Right lung (tissue), 10 donors: ENCODE measurements at places on chromosomes 1 and 21. TPM values are rescaled to one million over a fixed set of nuclear protein-coding genes. Genes with fewer than 3 reads are reported as not detected.

DNA sequence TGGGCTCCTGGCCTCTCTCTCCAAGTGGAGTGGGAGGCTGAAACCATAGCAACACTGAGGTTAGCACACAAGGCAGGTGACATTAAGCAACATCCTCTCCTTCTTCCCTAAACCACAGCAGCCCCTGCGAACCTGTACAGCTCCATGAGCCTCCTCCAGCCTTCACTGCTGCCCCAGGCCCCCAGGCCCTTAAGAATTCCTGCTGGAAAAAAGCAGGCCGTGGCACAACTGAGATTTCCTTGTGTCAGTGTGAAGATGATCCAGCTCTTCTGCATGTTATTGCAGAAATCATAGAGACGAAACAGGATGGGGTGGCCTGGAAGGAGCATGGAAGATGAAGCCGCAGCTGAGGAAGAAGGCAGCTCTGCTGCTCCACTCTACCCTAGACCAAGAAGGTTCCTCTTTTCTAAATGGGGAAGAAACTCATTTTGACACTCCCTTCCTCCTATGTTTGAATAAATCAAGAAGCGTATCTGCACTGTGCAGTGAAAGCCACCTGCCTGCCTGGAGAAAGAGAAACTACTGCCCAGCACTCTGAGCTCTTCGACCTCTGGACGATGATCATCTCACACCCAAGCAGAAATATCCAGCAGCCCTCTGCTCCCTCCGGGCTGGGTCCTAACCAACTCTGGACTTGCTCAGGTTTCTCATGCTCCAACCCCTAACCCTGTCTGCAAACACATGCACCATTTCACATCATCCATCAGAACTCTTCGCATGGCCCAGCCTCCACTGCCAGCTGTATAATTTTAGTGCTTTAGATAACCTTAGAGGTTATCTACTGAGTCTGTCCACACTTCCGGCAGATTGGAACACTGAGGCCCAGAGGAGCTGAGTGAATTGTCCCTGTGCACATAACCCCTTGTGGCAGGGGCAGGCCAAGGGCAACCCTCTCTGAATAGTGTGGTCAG, 20.7 kb downstream of the SH3BP5L start:
- no peak for DNase-seq

DNA sequence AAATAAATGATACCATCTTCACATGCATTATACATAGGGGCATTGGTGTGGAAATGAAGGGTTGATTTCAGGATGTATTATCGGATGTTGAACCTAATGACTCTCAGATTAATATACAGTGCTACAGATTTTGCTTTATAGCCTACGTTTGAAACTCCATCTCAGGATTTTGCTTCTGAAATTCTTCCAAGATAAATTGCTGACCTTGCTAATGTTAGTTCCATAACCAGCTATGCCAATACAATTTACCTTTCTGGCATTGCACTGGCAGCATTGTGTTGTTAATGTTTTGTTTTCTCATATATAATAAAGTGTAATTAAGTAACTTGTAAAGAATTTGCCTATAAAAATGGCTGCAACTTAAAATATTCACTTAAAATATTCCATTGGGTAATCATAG, 350.1 kb downstream of the CHRM3 start:
- DNase-seq = no peak

DNA sequence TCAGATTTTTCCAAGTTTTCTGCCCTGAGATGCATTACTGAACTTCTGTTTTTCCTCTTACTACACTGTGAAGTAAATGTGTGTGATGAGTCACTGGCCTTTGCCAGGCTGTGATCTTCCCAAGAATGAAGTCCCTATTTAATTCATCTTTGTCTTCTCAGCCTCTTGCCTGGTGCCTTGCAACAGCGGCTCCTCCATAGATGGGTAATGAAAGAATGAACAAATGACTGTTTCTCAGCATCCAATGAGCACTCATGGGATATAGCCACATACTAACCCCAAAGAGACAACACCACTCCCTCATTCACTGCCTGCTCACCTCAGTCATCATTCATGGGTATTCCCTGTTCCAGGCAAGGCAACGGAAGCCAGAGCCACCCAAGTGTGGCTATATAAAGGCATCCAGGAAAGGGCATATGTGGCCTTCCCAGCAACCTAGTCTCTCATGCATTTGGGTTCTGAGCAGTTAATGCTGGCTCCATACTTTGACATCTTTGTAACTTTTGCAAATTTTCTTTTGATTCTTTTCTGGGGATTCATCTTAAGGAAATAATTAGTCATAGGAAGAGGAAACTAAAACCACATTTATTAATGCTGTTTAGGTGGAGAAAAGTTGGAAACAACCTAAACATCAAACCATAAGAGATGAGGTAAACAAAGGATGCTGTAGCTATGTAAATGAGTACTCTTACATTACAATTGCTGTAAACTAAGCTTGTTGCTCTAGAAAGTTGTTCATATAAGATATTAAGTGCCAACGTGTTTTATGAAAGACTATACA, 71.9 kb downstream of the HIVEP3 start:
- no peak for DNase-seq

Gene TNNI3K
- polyA plus RNA-seq = 2.7 TPM

DNA sequence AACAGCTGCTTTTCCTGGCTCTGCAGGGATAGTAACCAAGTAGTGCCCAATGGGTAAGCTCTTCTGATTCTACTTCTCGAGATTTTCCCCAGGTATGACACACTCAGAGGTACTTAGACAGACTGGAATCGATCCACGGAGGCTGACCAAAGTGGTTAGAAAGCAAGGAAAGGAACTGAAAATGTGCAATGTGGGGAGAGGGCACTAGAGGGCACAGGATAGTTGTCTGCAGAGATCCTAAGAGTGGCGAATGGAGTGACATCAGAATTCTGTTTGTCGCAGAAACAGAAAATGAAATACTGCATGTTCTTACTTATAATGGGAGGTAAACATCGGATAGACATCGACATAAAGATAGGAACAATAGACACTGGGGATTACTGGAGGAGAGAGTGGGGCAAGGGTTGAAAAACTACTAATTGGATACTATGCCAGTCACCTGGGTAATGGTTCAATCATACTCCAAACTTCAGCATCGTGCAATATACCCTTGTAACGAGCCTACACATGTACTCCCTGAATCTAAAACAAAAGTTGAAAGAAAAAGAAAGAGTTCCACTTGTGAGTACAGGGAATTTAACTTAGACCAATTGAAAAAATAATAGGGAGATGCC, 23.3 kb downstream of the CYP2J2 start:
- no peak for DNase-seq

GRCh38 chr1:173477286-173478093, at the start of gene PRDX6:
Gene PRDX6, plus strand, starts transcription at chr1:173477335. Its CDS starts 63 bp downstream, at chr1:173477398.
- peak; percentile 86 for DNase-seq

Gene GUCA2A
- 1.5 TPM for polyA plus RNA-seq

DNA sequence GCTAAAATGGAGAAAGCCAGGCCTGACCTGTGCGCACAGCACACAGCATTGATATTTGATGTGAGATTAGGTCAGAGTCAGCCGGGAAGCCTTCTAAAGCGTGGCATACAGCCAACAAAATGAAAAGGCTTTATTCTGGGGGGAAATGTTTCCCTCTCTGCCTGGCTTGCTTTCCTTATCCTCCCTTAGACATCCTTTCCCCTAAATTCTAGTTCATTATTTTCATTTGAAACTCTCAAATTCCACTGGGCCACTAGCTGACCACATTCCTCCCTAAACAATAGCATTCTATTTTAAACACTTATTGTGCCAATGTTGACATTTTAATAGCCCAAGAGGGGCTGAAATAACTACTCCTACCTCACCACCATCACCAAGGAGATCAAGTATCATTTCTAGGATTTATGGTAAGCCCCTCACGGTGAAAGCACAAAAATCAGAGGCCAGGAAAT, 49.4 kb downstream of the LEPR start:
- no peak for DNase-seq

- no peak for DNase-seq
These were observed 1.4 kb downstream of the EFNA4 start for GRCh38 chr1:155064832-155065429.

DNA sequence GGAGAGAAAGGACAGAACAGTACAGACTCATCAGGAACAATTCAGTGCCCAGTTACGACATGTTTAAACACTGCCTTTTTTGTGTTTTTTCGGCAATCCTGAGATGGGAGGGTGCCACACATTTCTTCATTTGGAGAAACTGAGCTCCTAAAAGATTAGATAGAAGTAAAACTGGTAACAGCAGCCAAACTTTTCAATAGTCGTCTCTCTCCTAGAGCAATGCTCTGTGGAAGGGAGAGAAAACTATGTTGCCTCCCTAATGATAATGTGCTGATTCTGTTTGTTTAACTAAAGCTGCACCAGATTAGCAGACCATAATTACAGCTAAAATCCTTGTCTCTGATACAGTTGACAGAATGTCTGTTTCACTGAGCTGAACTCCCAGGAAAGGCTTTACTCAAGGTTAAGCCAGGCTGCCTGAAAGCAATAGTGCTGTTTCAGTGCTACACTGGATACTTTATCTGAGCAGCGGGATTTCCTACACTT, 76.2 kb upstream of the CXADR start:
- no peak for DNase-seq

DNA sequence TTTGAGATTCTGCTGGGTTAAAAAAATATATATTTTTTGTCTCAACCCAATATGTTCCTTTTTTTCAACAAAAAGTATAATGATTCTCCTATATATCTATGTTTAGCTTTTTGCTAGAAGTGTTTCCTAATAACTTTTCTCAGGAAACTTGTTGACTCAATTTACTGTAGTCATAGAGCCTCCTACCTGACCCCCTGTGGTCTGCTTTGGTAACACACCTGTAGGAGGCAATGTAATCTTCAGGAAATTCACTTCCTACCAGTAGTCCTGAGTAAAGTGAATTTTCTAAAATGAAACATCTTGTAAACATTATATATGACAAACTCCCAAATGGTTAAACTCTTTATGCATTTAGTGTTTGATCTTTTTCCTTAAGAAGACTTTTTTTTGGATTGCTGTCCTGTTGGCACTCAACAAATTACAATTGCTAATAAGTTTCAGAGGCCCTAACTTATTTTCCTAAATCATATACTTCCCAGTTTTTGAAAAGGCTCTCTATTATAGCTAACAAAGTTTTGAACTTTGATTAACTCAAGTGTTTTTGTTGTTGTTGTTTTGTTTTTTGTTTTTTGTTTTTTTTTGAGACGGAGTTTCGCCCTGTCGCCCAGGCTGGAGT, 118.3 kb downstream of the OLFML2B start:
- DNase-seq = no peak

- no peak for DNase-seq
These were observed 11.2 kb upstream of the CYP2J2 start for GRCh38 chr1:59937636-59938210.

Gene WNT2B
- polyA plus RNA-seq = 3.5 TPM

DNA sequence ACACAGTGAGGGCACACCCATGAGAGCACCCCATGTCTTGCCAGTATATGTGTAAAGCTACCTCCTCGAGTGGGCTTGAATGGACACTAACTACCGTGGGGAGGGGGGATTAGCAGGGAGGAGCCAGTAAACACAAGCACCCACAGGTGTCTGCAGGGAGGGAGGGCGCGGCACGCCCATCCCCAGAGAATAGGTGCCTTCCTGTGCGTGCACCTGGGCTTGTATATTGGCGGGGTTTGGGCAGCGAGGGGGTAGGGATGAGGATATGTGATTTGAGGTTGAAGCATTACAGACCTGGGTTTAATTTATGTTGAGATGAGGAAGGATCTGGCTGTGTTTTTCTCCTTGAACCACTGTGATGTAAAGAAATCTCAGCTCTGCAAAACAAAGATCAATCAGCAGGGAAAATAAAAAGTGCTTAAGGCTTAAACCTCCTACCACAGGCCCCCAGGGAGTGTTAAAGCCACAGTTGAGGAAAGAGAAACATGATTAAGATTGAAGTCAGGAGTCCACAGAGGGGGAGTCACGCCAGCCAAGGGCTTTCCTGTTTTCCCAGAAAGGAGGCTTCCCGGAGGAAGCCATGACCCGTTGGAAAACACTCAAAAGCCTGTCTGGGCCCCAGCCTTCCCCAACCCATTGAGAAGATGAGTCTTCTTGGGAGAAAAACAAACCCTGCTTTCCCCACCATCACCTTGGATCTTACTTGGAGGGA, 80.0 kb downstream of the CAMK2N1 start:
- no peak for DNase-seq

GRCh38 chr1:172777767-172778166, 118.9 kb downstream of the FASLG start:
- no peak for DNase-seq

GRCh38 chr1:71829346-71829745, 453.0 kb downstream of the NEGR1 start:
- no peak for DNase-seq

DNA sequence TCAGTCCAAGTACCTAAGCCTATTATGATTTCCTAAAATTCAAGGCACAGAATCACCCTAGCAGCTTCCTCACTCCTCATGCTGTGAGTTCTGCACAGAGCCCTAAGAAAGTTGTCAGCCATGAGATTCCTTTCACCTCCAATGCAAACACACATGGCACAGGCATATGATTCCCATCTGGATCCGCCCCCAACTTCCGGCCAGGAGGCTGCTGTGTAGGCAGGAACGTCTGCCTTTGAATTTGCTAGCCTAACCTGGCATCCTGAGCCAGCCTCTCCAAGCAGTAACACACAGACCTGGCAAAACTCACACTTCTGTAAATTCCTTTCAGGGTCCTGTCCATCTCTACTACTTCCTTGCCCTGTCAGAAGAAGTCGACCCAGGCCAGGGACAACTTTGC, 521.1 kb upstream of the BEND5 start:
- no peak for DNase-seq
